ENCODE measurements at places on chromosomes 1 and 21.

GRCh38 chr1:117689997-117690625, 84.3 kb downstream of the TENT5C start:
- no peak for DNase-seq

- no peak for DNase-seq
Measured at GRCh38 chr1:17841944-17842343, 86.8 kb downstream of the ACTL8 start.

- DNase-seq = no peak
Measured at GRCh38 chr1:44015206-44015605, 16.1 kb downstream of the SLC6A9 start.

DNA sequence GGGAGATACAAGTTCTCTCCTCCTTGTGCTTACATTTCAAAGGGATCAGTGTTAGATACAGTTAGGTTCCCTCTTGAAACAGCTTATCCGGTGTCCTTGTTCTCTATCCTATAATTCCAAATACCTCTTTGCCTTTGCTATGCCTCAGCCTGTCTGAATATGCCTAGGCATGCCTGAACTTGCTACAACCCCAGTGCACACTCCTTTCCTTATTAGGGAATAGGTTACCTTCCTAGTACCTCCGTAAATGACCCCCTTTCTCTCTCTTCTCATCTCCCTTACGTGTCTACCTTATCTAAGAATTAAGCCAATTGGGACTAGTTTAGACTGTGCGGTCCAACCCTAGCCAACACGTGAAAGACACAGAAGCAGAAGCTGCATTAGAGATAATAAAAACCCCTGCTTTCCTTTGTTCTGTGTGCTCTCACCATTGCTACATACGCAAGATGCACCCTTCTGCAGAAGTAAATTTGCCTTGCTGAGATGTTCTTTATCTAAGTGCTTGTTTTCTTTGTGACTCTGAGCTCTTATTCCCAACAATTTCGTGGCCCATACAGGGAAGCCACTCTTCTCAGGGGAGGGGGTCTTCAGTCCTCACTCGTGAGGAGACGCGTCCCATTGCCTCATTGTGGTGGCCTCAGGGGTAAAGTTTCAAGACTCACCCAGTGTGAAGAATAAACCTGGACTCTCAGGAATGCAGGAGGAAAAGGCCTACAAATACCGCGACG, 802.1 kb downstream of the PLA2G4A start:
- no peak for DNase-seq

DNA sequence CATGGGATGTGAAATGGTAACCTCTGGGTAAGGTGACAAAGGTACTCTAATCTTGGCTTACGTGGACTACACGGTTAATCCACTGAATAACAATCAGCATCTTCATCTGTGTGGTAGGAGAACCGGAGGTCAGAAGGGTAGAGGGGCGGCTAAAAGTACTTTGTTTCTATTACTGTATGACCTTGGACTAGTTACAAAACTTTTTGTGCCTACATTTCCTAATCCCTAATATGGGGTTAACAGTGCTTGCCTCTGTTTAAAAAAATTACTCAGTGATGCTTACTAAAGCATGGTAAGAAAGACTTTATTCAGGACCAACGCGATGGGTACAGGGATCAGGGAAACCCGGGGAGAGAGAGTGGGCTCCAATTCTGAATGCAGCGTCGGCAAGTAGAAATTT, 1.7 kb upstream of the MRPS6 start:
- DNase-seq = no peak

- DNase-seq = no peak
Measured at GRCh38 chr1:3577300-3577699, 34.0 kb downstream of the MEGF6 start.

DNA sequence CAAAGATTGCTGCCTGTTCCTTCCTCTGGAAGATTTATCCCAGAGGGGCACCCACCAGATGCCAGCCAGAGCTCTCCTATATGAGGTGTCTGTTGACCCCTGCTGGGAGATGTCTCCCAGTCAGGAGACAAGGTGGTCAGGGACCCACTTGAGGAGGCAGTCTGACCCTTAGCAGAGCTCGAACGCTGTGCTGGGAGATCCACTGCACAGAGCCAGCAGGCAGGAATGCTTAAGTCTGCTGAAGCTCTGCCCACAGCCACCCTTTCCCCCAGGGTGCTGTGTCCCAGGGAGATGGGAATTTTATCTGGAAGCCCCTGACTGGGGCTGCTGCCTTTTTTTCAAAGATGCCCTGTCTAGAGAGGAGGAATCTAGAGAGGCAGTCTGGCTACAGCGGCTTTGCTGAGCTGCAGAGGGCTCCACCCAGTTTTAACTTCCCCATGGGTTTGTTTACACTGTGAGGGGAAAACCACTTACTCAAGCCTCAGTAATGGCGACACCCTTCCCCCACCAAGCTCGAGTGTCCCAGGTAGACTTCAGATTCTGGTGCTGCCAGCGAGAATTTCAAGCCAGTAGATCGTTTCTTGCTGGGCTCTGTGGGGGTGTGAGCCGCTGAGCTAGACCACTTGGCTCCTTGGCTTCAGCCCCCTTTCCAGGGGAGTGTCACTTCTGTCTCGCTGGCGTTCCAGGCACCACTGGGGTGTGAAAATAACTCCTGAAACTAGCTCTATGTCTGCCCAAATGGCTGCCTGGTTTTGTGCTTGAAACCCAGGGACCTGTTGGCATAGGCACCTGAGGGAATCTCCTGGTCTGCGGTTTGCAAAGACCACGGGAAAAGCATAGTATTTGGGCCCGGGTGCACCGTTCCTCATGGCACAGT, 51.1 kb upstream of the PDC start:
- DNase-seq = peak; percentile 53

DNA sequence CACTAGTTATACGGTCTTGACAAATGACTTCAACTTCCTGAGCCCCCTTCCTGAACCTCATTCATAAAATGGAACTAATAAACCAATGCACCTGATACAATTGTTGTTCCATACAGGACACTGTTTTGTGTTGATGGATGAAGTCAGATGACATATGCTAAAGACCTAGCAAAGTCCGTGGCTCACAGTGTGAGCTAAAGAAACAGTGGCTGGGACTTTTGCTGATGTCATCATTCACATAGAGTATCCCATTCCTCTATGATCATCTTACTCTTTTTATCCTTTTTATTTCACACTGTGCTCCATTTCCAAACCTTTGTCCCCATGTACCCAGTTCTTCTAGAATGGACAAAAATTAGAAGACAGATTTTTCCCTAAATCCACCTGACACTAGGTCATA, 83.7 kb upstream of the KAZN start:
- no peak for DNase-seq

GRCh38 chr1:108502624-108503023, 52.5 kb downstream of the NBPF6 start:
- DNase-seq = no peak

DNA sequence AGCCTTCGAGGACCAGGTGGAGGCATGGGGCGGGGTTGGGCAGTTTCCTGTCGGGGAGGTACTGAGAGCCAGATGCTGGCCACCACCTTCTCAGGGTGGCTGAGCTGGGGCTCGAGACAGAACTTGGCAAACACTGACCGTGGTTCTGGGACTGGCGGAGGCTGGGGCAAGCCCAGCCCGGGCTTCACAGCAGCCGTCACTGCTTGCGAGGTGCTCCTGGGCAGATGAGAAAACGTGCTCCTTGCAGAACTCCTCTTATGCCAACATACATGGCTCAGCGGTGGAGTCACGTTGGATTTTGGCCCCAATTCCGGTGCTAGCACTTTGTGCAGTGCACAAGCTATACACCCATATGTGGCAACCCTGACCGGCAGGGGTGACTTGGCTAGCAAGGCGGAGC, 69.2 kb downstream of the RUNX3 start:
- DNase-seq = no peak

DNA sequence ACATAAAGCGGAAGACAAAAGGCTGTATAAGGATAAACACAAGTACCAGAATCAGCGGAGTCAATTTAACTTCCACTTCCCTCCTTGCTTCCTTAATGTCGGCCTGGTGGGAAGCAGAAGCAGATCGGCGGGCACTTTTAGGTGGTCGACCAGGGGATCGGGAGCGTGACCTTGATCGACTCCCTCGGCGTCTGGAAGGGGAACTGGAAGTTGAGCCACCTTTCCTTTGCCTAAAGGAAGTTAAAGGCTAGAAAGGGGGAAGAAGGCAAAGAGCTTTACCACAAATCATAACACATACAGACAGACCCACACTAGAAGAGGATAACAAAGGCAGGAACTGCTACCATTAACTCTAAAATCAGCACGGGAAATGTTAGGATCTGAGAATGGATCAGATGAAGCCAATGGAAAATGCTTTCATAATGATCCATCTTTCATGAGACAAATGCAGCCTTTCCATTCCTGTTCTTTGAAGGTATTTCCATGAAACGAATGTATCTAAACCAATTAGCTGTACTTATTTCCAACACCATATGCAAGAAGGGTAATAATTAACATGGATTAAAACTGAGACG, 5.7 kb downstream of the LBR start:
- no peak for DNase-seq

GRCh38 chr1:185674201-185674600, 60.0 kb upstream of the HMCN1 start:
- DNase-seq = no peak

DNA sequence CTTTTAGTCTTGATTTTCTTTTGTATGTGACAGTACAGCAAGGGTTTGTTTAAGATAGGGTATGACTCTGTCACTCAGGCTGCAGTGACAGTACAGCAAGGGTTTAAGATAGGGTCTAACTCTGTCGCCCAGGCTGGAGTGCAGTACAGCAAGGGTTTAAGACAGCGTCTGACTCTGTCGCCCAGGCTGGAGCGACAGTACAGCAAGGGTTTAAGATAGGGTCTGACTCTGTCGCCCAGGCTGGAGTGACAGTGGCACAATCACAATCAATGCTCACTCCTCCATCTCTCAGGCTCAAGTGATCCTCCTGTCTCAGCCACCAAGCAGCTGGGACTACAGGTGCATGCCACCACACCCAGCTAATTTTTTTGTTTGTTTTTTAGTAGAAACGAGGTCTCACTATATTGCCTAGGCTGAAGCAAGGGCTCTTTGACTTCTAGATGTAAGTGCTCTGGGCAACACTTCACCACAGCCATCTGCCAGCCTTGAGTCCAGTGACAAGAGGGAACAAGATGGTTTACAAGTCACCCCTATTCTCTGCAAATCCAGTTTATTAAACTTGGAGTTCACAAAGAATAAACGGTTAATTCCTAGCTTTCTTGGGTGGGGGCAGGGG, 965 bp upstream of the SH2D5 start:
- no peak for DNase-seq

DNA sequence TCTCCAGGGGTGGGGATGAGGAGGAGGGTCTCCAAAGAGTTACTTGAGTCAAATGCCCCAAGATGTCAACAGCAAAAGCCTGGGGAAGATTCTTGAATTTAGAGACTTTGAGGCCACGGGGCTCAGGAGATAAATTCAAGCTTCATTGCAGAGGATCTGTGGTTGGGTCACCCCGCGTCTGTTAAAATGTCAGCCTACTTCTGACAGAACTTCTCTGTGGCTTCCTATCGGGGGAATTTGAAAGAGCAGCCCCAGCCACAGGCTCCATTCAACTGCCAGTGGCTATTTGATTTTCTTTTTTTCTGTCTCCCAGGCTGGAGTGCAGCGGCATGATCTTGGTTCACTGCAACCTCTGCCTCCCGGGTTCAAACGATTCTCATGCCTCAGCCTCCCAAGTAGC, 62.5 kb upstream of the EFHD2 start:
- DNase-seq = no peak

DNA sequence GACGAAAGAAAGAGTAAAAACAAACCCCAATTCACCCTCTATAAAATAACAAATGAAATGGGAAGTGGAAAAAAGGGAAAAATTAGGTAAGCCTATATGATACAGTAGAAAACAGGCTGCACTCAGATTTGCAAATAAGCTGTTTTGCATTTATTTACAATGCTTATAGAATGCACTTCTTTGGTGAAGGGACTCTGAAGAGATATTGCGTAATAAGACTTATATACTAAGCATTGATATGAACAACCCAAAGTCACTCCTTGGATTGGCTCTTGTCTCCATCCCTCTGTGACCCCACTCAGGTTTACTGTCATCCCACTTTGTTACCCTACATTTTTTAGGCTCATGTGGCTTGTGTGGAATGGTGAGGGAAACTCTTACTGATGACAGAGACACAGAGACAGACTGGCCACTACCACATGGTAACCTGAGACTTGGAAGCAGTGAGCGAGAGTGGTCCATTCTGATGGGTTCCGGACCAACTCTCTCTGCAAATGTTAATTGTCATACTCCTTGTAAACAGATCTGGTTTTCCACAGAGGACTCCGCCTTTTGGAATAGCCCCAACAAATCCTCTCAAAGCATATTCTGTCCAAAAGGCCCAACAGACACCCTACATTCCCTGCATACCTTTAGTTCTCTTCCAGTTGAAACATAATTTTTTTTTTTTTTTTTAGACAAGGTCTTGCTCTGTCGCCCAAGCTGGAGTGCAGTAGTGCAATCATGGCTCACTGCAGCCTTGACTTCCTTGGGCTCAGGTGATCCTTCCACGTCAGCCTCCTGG, 11.0 kb downstream of the GSTM5 start:
- DNase-seq = no peak

- no peak for DNase-seq
Measured at GRCh38 chr1:29973406-29973805, 737.1 kb downstream of the PTPRU start.

DNA sequence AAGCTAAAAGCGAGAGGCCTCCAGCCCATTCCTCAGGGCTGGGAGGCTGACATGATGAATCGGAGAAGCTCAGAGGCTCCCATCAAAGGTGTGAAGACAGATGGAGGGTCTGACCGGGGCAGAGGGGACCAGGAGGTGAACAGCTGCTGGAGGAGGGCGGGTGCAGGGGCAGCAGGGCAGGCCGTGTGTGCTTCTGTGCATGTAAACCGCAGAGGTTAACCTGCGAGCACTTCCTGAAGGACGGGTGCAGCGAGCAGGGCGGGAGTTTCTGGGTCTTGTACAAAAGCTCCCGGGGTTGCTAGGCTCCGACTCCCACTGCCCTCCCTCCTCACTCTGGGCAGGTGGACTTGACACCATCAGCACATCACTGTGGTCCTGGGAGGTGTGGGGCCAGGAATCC, 75.2 kb downstream of the PAX7 start:
- DNase-seq = no peak

GRCh38 chr1:119040906-119041305, 52.8 kb upstream of the TBX15 start:
- no peak for DNase-seq

DNA sequence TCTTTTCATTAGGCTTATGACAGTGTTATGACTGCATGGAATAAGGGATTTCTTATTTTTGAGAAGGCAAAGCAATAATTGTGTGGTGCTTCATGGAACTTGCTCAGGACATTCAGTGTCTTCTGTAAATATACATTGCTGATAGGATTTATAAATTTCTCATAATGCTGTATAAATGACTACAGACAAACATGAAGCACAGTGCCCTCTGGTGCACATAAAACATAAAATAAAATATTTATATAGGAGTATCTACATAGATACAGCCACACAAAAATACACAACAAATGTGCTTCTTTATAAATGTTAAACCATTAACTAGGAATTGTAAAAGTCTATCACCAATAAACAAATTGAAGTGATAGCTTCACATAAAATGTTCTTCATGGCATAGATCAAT, 24.1 kb downstream of the BRINP3 start:
- no peak for DNase-seq

DNA sequence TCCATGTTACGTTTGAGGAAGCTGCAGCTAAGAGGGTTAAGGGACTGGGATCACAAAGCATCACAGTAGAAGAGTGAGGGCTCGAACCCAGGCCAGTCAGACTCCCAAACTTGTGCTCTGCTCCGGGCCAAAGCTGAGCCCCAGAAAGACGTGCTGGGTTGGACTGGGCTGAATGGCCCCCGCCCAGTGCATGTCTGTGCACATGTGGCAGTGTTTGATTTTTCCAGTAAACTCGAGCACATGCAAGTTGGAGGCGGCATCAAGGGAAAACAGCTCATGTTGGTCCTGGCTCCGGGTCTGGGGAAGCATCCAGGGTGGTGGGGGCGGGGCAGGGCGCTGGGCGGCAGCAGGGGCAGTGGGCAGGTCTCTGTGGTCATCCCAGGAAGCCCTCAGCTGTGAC, 39.8 kb upstream of the WNT4 start:
- DNase-seq = no peak

Data from CD4-positive, alpha-beta T cell treated with Interleukin-15 for 1 hour (primary cell).